ENCODE measurements at places on chromosomes 4 and X.

DNA sequence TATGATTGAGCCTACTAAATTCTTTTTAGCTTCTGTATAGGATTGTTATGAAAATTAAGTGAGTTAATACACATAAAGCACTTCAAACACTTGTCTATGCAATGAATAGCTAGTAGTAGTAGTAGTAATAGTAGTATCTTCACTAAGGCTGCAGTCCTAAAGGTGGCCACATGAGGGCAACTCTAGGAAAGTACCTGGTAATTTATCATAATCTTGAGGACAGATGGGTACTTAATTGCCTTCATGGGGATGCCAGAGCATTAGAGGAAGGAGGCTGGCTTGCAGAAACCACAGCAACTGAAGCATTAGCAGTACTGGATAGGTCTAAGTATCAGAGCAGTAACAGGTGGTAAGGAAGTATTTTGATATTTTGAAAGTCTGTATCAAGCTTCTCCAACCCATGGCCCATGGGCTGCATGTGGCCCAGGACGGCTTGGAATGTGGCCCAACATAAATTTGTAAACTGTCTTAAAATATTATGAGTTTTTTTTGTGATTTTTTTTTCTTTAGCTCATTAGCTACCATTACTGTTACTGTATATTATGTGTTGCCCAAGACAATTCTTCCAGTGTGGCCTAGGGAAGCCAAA is 17.3 kb downstream of the NIPAL1 start:
- DNase-seq: no peak

DNA sequence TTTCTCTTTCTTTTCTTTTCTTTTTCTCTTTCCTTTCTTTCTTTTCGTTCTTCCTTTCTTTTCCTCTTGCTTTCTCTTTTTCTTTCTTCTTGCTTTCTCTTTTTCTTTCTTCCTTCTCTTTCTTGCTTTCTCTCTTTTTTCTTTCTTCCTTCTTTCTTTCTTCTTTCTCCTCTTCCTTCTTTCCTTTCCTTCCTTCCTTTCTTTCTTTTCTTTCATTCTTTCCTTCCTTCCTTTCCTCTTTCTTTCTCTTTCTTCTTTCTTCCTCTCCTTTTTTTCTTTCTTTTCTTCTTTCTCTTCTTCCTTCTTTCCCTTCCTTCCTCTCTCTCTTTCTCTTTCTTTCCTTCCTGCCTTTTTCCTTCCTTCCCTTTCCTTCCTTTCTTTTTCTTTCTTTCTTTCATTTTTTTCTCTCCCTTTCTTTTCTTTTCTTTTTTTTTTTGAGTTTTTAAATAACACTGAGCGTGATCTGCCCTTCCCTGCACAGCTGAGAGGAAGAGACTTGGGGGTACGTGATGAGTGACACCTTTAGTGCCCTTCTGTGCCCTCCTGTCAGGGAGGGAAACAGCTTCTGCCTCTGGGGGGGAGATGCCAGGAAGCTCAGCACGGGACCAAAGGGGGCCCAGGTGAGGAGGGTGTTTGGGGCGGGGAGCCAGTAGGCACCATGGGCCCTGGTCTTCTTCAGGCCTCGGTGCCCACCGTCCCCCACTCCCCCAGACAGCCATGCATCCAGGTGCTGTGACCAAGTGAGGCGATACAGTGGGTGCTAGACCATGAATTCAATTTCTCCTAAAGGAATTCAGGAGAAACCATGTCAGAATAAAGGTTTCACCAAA is 36.6 kb upstream of the CDKN2AIP start:
- DNase-seq: no peak

DNA sequence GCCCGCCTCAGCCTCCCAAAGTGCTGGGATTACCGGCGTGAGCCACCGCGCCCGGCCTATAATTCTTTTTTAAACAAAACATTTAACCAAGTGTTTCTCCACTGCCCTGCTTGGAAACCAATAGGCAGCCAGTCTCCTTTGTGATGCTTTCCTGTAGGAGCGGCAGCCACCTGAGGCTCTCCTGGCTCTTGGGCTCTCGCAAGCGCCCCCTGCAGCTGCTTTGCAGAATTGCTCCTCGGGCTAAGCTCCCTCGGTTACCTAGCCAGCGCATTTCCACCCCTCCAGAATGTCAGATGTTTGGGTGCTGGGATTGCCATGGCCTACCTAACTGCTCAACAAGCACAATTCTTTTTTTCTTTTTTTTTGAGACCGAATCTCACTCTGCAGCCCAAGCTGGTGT is 7.7 kb downstream of the S100P start:
- no peak for DNase-seq

GRCh38 chr4:39883646-39884045 is 94.1 kb downstream of the PDS5A start:
- no peak for DNase-seq

- peak; percentile 24 for DNase-seq
Measured at GRCh38 chr4:2831611-2832308, 11.9 kb upstream of the ADD1 start.

DNA sequence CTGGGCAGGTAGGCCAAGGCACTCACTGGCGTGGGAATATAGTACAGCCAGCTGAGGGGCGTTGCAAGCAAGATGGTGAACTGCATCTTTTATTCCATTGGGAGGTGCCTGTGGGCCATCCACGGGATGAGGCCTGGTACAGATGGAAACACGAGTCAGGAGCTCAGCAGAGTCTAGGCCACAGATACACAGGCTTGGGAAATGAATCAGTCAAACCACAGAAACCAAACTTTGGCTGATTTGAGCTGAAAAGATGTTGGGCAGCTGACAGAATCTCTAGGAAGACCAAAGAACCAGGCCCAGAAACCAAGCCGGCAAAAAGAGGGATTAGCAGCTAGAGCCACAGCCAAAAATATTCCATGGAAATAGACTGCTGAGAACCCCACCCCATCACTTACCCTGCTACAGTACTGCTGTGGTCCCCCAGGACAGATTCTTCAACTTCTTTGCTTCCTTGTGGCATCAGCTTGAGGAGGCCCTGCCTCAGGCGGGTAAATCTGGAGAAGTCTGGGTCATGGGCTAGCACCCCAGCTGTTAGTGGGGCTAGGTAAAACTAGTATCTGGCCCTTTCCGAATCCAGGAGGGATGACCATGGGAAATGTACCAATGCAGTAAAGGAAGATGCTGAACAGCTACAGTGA is 75.4 kb downstream of the TMEM131L start:
- DNase-seq: no peak

GRCh38 chrX:11530621-11531020 is 135.1 kb downstream of the ARHGAP6 start:
- DNase-seq: no peak

GRCh38 chr4:69224891-69225290 is 10.3 kb upstream of the UGT2B11 start:
- no peak for DNase-seq

- DNase-seq: no peak
Measured at GRCh38 chr4:156538651-156539257, 432.8 kb downstream of the PDGFC start.

DNA sequence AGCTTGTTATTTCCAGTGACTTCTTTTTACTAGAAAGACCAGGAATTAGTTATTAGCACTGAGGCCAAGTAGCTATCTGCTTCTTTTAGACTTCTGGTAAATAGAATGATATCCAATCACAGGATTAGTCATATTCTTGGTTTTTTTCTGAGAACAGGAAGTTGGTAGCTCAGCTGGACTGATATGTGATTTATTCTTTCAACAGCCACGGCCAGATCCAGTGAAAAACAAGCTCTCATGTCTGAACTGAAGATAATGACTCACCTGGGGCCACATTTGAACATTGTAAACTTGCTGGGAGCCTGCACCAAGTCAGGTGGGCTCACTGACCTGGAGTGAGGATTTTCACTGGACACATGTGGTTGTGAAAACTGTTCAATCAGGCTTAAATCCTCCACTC is 48.6 kb downstream of the PDGFRA start:
- DNase-seq: no peak

- no peak for DNase-seq
Measured at GRCh38 chr4:139137763-139138162, 39.3 kb downstream of the ELF2 start.

GRCh38 chr4:99841129-99841528 is 24.5 kb downstream of the DAPP1 start:
- no peak for DNase-seq

- no peak for DNase-seq
Measured at GRCh38 chrX:146160443-146161203, 343.0 kb downstream of the SLITRK2 start.

- no peak for DNase-seq
Measured at GRCh38 chr4:184893801-184894571, 68.2 kb upstream of the ACSL1 start.

DNA sequence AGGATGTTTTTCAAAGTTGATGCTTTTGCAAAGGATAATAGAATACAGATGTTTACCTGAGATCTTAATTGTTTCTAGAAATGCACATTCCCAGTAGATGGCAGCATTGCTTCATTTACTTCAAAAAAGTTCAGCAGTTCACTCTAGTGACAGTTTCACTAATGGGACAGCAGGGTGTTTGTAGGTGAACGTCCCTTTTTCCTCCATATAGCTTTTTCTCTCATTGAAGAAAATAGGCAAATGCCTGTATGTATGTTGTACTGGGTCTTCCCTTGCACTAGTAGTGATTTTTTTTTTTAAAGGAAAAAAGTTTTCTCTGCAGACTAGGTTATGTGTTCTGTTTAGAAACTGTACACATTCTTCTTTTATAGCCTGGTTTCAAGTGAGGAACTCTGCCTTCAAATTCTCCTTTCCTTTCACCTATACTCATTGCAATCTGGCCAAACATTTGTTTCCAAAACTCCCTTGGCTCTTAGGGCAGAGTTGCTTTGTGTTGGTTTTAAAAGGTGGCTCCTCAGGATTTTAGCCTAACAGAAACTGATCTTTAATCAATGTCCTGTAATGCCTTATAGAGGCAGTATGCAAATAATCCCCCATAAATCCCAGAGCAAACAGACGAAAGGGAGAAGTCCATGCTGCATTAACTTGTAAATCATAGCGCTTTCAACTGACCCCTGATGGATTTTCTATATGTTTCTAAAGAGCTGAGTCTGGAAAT is 86.3 kb downstream of the EGF start:
- no peak for DNase-seq

GRCh38 chr4:82458729-82459128 is 28.3 kb downstream of the ENOPH1 start:
- DNase-seq: no peak

DNA sequence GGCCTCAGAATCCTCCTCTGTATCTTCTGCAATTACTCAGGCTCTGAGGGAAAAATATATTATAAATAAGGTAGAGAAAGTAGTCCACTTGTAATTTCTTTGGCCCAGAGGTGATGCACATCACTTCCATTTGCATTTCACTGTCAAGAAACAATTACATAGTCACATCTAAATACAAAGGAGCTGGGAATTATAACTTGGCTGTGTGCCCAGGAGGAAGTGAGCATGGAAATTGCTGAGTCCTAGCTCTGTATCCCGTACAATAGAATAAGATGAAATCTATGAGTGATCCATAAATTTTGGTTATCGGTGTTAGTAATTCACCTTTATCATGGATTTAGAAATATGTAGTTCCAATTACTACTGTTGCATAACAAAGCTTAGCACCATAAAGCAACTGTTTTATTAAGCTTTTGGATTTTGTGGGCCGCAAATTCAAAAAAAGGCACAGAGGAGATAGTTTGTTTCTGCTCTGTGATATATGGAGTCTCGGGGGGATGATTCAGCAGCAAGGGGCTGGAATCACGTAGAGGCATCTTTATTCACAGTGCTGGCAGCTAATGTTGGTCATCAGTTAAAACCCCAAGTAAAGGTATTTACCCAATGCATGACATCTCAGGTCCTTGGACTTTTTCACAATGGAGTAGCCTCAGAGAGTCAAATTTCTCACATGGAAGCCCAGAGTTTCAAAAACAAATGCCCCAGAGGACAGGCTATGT is 241.4 kb upstream of the GALNT7 start:
- DNase-seq: no peak

DNA sequence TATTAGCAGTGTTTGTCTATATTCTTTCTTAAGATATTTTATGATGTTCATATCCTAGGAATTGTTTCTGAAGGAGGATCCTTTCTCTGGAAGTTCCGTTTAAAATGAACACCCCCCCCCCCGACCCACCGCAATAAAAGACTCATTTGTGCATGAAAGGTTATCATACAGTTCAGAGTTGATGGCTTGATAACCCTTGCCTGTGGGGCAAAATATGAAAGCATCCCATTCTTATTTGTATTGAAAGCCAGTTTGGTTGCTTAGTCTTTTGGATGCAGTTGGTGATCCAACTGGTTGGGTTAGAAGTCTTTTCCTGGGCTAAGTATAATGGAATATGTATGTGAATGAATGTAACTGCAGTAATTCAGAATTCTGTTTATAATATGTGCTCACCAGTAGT is 8.3 kb downstream of the INTS6L start:
- no peak for DNase-seq

DNA sequence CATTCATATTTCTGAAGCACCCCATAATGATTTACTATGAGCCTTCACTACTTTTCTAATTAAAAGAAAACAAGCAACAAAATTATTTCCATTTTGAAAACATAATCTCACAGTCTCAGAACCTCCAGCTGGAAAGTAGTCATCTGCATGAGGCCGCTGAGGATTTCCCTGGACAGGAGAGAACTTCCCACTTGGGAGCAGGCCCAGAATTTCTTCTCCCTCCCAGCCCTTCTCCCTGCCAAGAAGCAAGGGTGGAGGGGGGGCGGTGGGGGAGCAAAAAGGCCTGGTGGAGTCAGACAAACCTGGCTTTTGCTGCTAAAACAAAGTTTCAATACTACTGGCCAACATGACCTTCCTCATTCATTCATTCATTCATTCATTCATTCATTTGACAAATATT is 167.3 kb downstream of the PJA1 start:
- DNase-seq: peak; percentile 71

GRCh38 chrX:10619425-10620046 is 849 bp downstream of the MID1 start:
- no peak for DNase-seq

DNA sequence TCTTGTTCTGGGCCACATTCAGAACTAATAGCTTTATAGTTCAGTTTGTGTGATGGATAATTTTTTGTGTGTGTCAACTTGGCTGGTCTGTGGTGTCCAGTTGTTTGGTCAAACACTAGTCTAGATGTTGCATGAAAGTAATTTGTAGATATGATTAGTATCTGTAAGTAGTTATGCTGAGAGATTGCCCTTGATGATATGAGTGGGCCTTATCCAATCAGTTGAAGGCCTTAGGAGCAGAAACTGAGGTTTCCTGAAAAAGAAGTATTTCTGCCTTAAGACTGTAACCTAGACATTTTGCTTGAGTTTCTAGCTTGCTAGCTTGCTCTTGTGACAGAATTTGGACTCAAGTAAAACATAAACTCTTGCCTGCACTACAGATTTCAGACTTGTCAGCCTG is 30.4 kb downstream of the STIM2 start:
- no peak for DNase-seq

Data from heart left ventricle (tissue), 16 donors.